Frontal cortex (tissue), 4 donors: ENCODE measurements at places on chromosomes 2 and 18.

GRCh38 chr2:196284866-196285557, 113.6 kb upstream of the STK17B start:
- no peak for DNase-seq

- no peak for DNase-seq
Measured at GRCh38 chr18:75433098-75433497, 5.6 kb upstream of the SMIM21 start.

DNA sequence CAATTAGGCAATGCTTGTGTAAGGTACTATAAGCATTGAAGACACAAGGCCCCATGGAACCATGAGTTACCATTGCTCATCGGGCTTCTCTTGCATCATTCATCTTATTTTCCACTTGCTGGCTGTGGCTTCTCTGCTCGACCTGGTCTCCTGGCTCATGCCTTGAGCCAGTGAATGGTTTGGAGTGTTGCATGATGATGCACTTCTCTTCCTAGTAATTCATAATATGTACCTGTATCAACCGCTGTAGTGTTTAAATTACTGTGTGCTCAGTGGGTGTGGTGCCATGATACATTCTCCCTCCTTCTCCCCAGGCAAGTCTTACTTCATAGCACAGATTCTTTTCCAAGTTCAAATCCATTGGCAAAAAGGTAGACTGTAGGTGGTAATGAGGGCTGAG, 66.8 kb downstream of the ABCA12 start:
- DNase-seq, result no peak

GRCh38 chr18:76260941-76261472, 234.0 kb downstream of the ZNF516 start:
- DNase-seq, result no peak

DNA sequence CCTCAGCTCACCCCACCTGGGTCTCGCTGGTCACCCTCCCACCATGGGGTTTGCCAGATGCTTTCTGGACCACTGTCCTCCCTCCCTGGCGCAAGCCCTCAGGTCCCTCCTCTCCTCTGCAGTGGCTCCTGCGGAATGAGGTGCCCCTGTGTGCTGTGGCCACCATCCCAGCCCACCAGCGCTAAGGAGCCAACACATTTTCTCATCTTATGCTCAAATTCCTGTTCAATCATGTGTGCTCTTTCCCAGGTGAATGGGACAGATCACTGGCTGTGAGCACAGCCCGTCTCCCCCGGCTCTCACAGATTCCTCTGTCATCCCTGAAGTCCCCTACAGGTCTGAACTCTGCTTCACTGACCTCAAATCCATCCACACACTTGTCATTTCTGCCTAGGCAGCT, 15.2 kb upstream of the CCDC74B start:
- no peak for DNase-seq

DNA sequence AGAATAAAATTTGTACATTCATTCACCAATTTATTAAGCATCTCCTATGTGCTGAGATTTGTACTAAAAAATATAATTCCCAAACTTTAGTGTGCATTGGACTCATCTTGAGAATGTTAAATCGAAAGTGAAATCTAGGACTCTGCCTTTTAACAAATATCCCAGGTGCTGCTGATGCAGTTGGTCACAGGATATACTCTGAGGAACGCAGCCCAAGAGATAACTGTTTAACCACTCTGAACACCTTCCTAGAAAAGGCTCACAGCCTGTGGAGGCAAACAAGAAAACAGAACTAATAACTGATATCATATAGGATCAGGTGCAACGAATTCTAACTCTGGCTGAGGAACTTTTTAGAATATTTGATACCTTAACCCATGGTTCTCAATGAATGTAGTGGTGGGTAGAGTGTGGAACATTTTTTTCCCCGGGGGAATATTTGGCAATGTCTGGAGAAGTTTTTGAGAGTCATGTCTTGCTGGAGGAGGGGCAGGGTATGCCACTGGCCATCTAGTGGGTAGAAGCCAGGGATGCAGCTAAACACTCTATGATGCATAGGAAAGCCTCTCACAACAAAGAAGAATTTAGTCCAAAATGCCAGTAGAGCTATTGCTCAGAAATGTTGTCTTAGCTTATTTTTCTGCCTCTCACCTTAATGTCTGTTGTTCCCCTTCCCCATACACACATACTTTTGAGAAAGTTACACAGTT, 96.5 kb downstream of the EHBP1 start:
- DNase-seq, result no peak

- DNase-seq, result peak; percentile 22
Measured at GRCh38 chr18:12652861-12653401, 5.0 kb downstream of the SPIRE1 start.

- no peak for DNase-seq
Measured at GRCh38 chr2:209946539-209946938, 55.9 kb upstream of the RPE start.

DNA sequence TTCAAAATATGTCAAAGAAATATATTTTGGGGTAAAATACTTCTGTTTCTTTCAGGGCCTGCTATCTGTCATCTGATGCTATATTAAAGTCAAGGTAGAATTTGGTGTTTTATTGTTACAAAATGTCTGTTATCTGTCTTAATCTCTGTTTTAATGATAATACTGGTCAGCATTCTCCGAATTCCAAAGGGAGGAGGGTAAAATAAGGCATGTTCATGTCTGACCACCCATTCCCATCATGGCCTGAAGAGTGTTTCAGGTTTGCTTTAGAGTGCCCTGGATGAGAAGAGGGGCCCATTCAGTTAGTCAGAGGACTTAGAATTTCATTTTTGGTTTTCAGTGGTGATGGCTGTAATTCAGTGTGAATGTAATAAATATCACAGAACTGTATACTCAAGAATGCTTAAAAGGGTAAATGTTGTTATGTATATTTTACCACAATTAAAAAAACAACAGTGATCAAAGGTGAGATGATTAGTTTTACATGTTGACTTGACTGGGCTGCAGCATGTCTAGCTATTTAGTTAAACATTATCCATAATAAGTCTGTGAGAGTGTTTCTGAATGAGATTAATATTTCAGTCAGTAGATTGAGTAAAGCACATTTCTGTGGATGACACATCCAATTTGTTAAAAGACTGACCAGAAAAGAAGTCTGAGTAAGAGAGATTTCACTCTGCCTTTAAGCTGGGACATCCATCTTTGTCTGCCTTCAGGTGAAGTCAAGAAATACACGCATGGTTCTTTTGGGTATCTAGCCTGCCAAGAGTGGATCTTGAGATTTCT, 467.9 kb upstream of the SYT4 start:
- no peak for DNase-seq

- DNase-seq, result peak; percentile 76
Measured at GRCh38 chr2:156341452-156342253, 9.1 kb upstream of the NR4A2 start.

- no peak for DNase-seq
Measured at GRCh38 chr2:128742467-128742866, 423.8 kb upstream of the HS6ST1 start.

GRCh38 chr2:207905546-207905945, 119.8 kb downstream of the PLEKHM3 start:
- DNase-seq, result no peak

DNA sequence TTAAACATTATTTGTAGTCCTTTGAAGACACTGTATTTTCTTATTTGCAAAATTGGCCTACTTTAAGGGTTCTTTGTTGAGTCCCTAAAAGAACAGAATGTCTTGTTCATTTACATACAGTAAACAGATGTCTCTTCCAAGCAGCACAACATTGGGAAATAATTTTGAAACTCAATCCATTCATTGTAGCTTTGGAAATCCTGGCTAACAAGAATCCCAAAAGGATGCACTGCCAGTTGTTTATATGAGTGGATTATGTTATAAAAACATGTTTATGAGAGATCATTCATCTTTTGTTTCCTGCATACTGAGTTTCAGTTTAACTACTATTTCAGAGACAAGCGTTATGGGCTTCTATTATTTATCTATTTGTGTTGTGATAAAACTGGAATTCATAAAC, 499.3 kb downstream of the PID1 start:
- no peak for DNase-seq

- DNase-seq, result no peak
Measured at GRCh38 chr2:30866974-30867373, 59.7 kb upstream of the CAPN13 start.

GRCh38 chr18:21722687-21723086, 17.9 kb upstream of the MIB1 start:
- no peak for DNase-seq

DNA sequence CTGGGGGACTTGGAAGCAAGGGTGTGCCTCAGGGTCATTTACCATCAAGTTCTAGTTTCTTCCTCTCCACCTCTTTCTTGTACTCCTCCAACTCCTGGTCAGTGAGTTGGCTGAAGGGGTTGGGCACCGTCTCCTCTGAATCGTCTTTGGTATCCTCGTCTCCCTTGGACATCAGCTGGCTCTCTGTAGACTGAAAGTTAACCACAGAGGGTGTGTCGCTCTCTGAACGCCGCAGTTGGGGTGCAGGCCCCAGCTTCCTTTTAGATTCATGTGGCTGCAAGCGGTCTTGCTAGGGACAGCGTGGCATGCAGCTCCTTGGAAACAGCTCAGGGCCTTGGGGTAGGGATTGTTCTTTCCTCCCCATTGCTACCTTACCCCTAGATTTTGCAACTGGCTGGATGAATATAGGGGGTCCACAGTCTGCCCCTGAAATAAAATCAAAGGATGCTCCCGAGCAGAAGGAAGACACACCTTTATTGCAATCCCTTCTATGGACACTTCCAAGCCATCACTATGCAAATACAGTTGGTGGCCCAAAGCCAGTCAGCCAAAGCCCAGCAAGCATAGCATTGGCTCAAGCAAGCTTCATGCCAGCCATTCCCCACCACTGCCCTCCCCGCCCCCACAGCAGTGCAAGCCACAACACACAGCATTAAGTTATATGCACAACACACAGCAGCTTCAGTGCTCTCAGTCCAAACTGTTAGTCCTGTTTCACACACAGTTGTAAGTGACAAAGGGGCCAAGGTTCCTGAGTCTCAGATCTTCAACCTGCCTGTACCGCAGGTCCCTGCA, 93.2 kb downstream of the ADD2 start:
- DNase-seq, result no peak

GRCh38 chr2:193818801-193819499, 1624.2 kb upstream of the TMEFF2 start:
- no peak for DNase-seq

DNA sequence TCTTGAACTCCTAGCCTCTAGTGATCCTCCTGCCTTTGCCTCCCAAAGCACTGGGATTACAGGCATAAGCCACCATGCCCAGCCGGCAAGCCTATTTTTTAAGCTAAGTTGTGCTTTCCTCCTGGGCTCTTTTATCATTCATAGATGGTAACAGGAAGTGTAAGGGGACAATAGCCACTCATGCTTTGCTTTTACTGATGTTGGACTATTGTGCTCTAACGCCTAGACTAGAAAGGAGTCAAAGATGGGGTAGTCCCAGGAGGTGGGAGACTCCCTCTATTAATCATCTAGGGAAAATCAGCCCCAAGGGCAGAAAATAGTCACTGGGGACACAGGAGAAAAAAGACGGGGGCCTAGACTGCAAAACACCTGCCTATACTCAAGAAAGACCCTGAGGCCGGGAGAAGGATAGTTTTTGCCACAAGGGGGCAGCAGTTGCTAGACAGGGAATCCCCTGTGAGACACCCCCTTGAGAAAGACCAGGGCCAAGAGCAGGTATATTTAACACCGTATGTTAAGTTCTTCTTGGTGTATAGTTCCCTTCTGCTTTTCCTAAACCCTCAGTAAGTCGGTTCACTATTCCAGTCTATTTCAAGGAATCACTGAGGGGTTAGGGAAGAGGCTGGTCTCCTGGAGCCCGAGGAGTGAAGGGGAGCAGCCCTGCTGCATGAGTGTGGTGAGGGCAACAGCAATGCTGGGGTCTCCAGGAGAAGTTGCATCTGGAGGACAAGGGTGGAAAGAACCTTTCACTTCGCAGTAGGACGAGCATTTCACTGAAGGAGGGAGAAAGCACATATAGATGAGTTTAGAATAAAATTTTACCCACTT, 2.1 kb upstream of the CXCR1 start:
- no peak for DNase-seq

GRCh38 chr18:8052237-8052701, 485.2 kb downstream of the PTPRM start:
- DNase-seq, result no peak

GRCh38 chr2:77086478-77086877, 435.7 kb downstream of the LRRTM4 start:
- no peak for DNase-seq

GRCh38 chr18:9000733-9001132, 101.8 kb upstream of the NDUFV2 start:
- no peak for DNase-seq

GRCh38 chr2:66452214-66452613, 17.3 kb downstream of the MEIS1 start:
- DNase-seq, result no peak

GRCh38 chr18:74480149-74480651, 16.0 kb upstream of the CNDP2 start:
- DNase-seq, result no peak

GRCh38 chr18:34650121-34650545, 60.0 kb upstream of the DTNA start:
- DNase-seq, result no peak

DNA sequence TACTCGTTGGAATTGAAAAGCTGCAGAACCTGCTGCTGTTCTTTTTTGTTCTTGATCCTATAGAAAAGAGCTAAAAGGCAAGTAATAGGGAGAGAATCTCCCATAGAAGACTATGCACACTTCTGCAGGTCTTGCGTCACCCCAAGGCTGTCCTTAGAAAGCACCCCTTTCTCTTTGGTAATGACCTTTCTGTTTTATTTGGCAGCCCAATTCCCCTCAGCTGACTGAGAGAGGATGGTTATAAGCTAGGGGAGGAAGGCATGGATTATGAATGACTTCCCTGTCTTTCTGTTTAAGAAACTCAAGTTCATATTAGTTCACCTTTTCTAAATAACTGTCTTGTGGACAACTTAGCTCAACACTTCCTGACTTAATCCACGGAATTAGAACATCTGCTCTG, 122.9 kb downstream of the TXNL1 start:
- DNase-seq, result no peak

DNA sequence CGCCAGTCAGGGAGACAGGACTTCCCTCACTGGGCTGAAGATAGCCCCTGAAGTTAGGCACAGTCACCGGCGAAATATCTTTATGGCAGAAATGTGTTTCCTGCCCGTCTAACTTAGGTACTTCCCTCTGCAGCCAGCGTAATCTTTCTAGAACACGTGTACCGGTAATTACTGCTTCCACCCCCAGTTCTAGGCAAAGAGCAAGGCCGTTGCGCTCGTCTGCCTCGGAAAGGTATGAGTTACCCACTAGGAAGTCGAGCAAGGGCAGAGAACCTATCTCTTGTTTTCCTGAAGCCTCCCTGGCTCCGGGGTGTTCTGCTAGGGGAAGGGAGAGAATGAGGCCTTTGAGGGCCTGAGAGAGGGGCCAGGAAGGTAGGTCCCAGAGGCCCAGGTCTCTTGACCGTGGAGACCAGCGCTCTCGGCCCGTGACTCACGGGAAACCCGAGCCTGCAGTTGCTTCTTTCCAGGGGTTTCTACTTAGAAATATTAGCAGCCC, 70.0 kb downstream of the TWSG1 start:
- no peak for DNase-seq

GRCh38 chr2:207311316-207312005, 145.7 kb upstream of the KLF7 start:
- peak; percentile 36 for DNase-seq

- DNase-seq, result peak; percentile 25
Measured at GRCh38 chr2:222982010-222982908, 69.7 kb upstream of the KCNE4 start.
